Stimulated activated CD8-positive, alpha-beta memory T cell treated with anti-CD3 and anti-CD28 coated beads, Interleukin-12 subunit alpha, Interleukin-12 subunit beta, amount 100 ng/mL, for 4 hours (primary cell): ENCODE measurements at places on chromosomes 7 and 10.

GRCh38 chr7:1738956-1739355 lies 68.9 kb downstream of the ELFN1 start:
- no peak for DNase-seq

GRCh38 chr7:32094516-32094915 lies 24.3 kb upstream of the PDE1C start:
- DNase-seq: no peak

GRCh38 chr7:8640671-8641070 lies 207.3 kb downstream of the NXPH1 start:
- no peak for DNase-seq

GRCh38 chr7:55305135-55305534 lies 60.0 kb upstream of the LANCL2 start:
- no peak for DNase-seq

GRCh38 chr10:43012578-43012977 lies 64.3 kb upstream of the RET start:
- DNase-seq: no peak

- DNase-seq: no peak
Measured at GRCh38 chr10:122632031-122632430, 67.6 kb downstream of the C10orf120 start.

DNA sequence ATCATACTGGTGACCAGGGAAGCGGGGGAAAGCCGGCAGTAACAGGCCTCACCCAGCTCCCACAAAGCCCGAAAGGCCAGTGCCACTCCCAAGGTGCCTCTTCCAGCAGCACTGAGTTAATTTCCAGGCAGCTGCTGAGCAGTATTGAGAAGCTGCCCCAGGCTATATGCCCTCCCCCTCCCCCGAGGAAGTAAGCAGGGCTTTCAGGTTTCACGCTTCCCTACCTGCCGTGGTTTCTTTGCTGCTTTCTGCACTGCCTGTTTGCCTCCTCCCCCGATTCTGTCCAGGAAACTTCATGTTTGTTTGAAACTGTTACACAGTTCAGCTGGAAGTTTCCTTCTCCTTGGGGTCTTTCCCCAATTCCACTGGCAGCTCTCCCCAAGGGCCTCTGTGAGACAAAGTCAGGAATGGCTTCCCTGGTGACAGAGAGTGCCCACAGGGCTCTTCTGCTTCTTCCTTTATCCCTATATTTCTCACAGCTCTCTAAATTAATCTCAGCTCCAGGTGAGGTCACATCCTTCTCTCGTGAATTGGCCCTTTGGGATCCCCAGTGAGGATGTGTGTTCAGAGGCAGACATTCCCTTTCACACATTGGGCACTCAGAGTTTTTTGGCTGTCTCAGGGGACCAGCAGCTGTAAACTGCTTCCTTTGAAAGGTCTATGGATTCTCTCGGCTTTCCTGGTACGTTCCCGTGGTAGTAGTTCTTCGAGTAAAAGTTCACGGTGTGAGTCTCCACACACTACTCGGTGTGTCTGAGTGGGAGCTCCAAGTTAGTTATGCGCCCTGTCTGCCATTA lies 19.4 kb downstream of the C1GALT1 start:
- DNase-seq: peak; percentile 8

GRCh38 chr10:3631701-3632330 lies 153.2 kb downstream of the KLF6 start:
- DNase-seq: no peak

DNA sequence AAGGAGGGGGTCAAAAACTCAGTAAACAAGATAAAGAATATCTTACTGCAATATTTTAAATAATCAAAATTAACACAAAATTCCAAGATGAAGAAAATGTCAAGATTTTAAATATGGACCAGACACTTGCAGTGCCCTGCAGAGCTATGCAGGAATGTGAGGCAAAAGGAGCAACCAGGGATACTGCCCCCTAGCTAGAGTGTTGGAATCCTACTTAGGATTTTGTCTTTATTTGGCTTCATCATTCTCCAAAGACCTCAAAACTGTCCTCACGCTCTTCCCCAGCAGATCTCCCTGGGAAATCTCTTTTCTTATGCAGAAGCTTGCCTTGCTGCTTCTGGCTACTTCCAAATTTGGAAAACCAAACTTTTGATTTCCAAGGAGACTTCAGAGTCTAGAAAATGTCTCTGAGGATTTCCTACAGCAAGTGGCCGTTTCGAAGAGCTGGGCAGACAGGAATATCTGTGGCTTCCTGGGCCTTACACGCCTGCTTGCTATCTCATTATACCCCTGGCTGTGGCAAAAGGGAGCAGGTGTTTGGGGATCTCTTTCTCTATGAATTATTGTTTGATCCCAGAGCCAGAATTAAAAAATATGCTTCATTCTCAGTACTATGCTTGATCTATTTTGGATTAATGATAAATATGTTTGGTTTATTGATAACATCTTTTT lies 232.2 kb upstream of the BMPER start:
- no peak for DNase-seq

- DNase-seq: no peak
Measured at GRCh38 chr7:148929176-148929575, 45.1 kb upstream of the EZH2 start.

- no peak for DNase-seq
Measured at GRCh38 chr10:69335613-69336012, 57.3 kb downstream of the HK1 start.

GRCh38 chr10:24694086-24694485 lies 29.6 kb downstream of the ARHGAP21 start:
- no peak for DNase-seq

DNA sequence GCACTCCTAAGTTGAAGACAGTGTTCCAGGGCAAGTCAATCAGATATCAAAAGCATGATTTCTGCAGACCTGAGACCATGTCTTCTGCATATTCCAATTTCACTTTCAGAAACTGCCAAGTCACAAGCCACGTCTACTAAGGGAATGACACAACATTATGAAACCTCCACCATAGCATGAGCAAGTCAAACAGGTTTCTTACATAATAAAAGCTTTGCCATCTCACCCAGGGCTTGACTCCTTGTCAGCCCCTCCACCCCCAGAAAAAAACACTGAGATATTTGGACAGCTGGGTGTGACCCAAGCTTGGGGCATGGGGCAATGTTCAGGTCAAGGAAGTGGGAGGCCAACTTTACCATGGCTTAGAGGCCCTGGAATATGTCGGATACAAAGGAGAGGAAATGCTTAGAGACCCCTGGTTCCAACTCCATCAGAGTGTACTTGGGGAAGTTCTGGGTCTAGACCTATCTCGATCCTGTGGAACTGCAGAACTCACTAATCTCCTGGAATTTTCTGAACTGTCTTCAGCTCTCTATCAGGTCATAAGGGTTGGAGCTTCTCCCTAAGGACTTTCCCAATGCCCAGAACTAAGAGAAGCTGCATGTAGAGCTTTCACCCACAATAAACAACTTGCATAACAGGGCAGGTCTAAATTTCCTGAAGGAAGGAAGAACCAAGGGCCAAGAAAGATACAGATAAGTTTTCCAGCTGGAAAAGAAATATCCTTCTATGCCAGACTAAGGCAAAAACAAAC lies 80.6 kb upstream of the NAMPT start:
- no peak for DNase-seq

- DNase-seq: no peak
Measured at GRCh38 chr10:130747946-130748345, 563.6 kb downstream of the TCERG1L start.

DNA sequence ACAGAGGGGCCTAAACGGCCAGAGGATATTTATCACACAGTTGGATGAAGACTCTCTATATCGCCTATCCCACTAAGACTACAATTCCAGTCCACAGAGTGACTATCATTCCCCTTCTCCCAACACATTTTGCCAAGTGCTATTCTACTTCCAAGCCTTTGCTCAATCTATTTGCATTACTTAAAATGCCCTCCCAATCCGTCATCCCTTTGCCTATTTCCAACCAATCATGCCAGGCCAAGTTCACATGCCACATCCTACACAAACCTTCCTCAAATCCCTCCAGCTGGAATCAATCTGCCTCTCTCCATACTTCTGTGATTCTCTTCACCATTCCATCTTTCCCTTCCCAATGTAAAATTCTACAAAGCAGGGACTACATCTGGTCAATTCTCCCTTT lies 38.2 kb downstream of the SMURF1 start:
- DNase-seq: no peak

GRCh38 chr10:70931168-70931815 lies 42.9 kb upstream of the PCBD1 start:
- no peak for DNase-seq

- no peak for DNase-seq
Measured at GRCh38 chr10:80260295-80261243, 28.9 kb downstream of the MAT1A start.

GRCh38 chr10:22133749-22134624 lies 83.8 kb downstream of the EBLN1 start:
- DNase-seq: no peak

GRCh38 chr7:90648107-90648506 lies 52.0 kb downstream of the CDK14 start:
- no peak for DNase-seq

DNA sequence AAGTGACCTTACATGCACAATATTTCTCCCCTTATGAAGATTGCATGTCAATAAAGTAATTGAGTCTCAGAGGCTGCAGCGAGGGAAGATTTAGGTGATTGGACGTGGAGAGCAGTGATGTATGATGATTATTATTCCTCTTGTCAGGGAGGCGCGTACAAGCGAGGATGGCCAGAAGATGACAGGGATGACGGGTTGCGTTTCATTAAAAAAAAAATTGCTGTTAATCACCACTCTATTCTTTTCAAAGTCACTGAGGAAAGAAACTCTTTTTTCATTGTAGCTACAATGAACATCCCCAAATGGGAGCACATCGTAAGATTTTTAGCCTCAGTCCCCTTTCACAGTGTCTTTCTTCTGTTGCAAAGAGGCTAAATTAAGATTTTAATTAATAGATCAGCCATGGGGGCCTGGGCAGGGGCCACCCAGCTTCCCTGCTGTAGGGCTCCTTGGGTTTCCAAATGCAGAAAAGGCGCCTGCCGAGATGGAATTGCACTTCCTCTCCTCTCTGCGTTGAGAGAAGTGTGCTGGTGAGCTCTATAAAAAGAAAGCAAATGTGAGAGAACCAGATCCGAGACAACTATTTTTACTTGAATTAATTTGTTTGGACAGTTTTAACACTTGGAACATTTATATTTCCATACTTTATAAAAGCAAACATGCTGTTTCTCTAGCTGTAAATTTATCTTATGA lies 998.1 kb downstream of the LRMDA start:
- no peak for DNase-seq

DNA sequence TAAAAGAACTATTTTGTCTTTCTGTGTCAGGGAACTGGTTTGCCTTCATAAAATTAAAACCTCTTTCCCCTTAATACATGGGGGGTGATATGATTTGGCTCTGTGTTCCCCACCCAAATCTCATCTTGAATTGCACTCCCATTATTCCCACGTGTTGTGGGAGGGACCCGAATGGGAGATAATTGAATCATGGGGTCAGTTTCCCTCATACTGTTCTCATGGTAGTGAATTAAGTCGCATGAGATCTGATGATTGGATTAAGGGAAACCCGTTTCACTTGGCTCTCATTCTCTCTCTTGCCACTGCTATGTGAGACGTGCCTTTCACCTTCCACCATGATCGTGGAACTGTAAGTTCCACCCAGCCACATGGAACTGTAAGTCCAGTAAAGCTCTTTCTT lies 142.1 kb downstream of the VTI1A start:
- no peak for DNase-seq

- no peak for DNase-seq
Measured at GRCh38 chr10:91700788-91701444, 68.0 kb upstream of the PPP1R3C start.

DNA sequence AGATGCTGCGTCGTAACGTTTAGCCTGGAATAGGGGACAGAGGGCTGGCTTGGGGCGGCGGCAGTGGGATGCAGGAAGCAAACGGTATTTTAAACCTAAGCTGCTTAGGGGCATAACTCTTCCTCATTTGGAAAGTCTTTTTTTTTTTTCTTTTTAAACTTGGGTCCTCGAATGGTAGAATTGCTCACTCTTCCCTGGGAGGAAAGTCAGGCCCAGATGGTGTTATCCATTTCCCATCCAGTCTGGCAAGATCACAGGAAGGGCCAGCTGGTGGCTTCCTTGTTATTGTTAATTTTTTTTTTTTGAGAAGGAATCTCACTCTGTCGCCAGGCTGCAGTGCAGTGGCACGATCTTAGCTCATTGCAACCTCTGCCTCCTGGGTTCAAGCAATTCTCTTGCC lies 56.6 kb downstream of the TMEM209 start:
- DNase-seq: no peak

DNA sequence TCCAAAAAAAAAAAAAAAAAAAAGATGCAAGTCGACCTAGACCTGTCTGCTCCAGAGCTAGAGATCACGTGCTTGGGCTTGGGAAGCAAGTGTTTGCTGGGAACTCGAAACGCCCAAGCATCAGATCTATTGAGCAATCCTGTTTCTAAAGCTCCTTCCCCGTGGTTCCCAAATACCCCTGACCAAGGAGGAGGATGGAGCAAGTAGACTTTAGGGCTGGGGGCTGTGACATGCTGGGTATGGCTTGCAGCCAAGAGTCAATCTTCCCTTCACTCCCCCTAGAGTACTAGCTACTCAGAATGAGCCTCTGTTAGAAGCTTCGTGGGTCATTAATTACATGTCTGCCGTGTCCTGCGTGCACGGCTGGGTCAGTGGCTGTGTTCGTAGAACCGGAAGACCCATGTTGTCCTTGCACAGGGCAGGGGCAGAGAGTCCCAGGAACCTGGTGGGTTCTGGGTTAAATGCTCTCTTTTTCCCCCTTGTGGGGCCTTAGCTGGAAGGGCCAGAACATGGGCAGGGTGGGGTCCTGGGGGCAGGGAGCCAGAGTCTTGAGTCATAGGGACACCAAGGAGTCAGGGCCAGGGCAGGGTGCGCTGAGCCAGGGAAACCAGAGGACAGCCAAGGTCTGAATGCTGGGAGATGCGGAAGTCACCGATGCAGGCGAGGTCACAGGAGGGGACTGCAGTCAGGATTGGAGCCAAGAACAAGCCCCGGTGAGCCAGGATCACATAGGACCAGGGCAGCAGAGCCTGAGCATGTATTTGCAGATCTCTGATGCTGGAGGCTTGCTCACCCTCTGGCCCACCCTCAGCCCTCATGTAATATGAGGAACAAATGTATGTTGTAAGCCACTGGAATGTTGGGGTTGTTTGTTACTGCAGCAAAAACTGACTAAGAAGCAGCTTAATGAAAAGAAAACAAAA lies 34.6 kb upstream of the TPST1 start:
- DNase-seq: no peak

- DNase-seq: no peak
Measured at GRCh38 chr10:120459185-120459584, 2.2 kb downstream of the PLPP4 start.

DNA sequence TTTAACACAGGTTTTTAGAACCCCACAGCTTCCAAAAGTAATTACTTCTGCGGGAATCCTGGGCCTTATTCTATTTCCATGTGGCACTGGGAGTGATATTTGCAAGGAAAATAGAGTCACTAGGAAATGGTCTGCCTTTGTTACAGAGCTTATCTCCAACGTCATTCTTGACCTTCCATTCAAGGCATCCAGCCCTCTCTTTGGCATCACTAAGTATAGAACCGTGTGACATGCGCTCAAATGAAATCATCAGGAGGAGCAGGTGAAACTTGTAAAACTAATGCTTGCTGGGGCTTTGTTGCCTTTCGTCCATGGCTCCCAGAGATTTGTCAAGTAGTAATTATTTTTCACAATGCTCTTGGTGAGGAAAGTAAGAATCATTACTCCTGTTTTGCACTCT lies 73.4 kb downstream of the PAPSS2 start:
- DNase-seq: no peak

- no peak for DNase-seq
Measured at GRCh38 chr7:142859829-142860228, 5.0 kb downstream of the EPHB6 start.
